ENCODE measurements at places on chromosomes 11 and 22. TPM values are rescaled to one million over a fixed set of nuclear protein-coding genes. Genes with fewer than 3 reads are reported as not detected.

The TMEM218 gene
- polyA plus RNA-seq = 17.1 TPM

The C11orf42 gene
- not detected for polyA plus RNA-seq

The KCNJ1 gene
- polyA plus RNA-seq = 0.01 TPM

The MMP13 gene
- polyA plus RNA-seq = not detected

The DDX6 gene
- polyA plus RNA-seq = 23.9 TPM

The CRELD2 gene
- 90.0 TPM for polyA plus RNA-seq

The DLG2 gene
- 1.9 TPM for polyA plus RNA-seq

The OR52E8 gene
- not detected for polyA plus RNA-seq

The PHOX2A gene
- polyA plus RNA-seq = not detected

The BIK gene
- 0.28 TPM for polyA plus RNA-seq

The BSCL2 gene
- 31.4 TPM for polyA plus RNA-seq

The PIH1D2 gene
- 2.2 TPM for polyA plus RNA-seq

Data from heart right ventricle (tissue), 16 donors.